ENCODE measurements at places on chromosomes 2 and 18. TPM values are rescaled to one million over a fixed set of nuclear protein-coding genes. Genes with fewer than 3 reads are reported as not detected.

The RASGRP3 gene
- total RNA-seq: 7.4 TPM

The SERPINB4 gene
- not detected for total RNA-seq

The STEAP3 gene
- total RNA-seq: 9.3 TPM

The SERPINB11 gene
- not detected for total RNA-seq

The NT5C1B gene
- not detected for total RNA-seq

The HMSD gene
- total RNA-seq: not detected

The SLC66A3 gene
- total RNA-seq: 26.6 TPM

The NPAS2 gene
- 47.4 TPM for total RNA-seq
